ENCODE measurements at places on chromosomes 4 and X.
A peak's percentile ranks its signal among the peaks of the same experiment; 100 is the strongest.

- DNase-seq = no peak
These were observed 125.1 kb downstream of the PALLD start for GRCh38 chr4:168621806-168622589.

GRCh38 chrX:21167011-21167410, 207.2 kb upstream of the CNKSR2 start:
- DNase-seq = no peak

DNA sequence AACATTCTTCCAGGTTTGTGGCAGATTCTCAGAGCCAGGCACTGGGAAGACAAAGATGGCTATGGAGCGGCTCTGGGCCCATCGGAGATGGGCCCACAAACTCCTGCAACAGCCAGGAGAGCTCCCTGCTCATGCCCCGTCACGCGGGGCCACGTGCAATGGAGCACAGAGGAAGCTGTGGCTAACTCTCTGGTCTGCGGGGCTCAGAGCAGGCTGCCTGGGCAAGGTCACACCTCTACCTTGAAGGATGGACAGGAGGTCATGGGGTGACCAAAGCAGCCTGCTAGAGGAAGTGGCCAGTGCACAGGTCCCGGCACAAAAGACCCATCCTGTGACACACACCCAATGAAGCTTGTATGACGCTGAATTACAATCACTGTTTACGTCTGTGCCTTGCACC, 45.2 kb downstream of the C4orf50 start:
- DNase-seq = no peak

- DNase-seq = no peak
These were observed 42.6 kb downstream of the C4orf51 start for GRCh38 chr4:145722561-145722960.

- no peak for DNase-seq
These were observed 82.5 kb upstream of the MSX1 start for GRCh38 chr4:4776934-4777333.

DNA sequence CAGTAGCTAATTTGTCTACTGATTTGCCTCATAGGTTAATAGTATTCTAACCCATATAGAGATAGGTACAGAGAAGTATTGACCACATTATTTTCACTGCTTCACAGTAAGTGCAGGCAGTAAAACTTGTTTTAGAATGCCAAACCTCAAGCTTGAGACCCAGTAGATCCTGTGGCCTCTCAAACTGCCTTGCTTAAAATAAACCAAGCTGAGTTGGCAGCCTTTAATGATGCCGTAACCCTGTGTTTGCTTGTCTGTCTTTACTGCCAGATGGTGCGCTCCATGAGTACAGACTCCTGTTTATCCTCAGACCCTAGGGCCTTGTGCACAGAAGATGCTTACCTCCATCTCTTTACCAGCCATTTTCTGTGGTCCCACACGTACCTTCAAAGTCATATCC, 50.8 kb downstream of the ANXA3 start:
- DNase-seq = no peak

DNA sequence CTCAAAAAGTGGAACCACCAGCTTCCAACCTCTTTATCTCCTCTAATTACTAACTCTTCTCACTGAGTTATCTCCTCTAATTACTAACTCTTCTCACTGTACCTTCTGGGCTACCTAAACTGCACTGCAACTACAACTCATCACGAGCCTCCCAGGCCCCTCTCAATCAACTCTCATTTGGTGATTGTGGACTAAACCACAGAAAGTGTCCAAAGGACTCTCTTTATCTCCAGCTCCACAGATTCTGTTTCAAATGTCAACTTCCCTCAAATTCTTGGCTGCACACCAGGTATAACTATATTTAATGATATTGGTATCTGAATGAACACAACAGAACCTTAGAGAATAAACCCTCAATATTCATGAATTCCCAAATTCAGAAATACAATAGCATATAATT, 182.9 kb downstream of the MAML3 start:
- no peak for DNase-seq

GRCh38 chr4:130092187-130093015, 996.4 kb downstream of the C4orf33 start:
- no peak for DNase-seq

- DNase-seq = no peak
These were observed 615.0 kb downstream of the FAM133A start for GRCh38 chrX:94288972-94289371.

DNA sequence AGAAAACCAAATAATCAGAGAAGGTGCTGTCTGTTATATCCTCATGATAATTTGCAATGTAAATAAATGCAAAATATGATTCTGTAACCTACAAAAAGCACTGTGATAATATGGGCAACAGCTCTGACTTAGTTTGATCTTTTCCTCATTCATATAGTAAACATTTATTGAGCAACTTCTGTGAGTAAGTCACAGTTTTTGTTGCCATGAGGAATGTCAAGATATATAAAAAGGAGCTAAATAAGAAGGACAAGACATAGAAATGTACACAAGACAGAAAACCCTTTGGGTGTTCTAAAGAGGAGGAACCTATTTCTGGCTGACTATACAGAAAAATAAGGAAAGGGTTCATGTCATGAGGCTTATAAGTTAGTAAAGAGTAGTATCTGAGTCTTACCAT, 44.3 kb downstream of the ARSJ start:
- DNase-seq = no peak

DNA sequence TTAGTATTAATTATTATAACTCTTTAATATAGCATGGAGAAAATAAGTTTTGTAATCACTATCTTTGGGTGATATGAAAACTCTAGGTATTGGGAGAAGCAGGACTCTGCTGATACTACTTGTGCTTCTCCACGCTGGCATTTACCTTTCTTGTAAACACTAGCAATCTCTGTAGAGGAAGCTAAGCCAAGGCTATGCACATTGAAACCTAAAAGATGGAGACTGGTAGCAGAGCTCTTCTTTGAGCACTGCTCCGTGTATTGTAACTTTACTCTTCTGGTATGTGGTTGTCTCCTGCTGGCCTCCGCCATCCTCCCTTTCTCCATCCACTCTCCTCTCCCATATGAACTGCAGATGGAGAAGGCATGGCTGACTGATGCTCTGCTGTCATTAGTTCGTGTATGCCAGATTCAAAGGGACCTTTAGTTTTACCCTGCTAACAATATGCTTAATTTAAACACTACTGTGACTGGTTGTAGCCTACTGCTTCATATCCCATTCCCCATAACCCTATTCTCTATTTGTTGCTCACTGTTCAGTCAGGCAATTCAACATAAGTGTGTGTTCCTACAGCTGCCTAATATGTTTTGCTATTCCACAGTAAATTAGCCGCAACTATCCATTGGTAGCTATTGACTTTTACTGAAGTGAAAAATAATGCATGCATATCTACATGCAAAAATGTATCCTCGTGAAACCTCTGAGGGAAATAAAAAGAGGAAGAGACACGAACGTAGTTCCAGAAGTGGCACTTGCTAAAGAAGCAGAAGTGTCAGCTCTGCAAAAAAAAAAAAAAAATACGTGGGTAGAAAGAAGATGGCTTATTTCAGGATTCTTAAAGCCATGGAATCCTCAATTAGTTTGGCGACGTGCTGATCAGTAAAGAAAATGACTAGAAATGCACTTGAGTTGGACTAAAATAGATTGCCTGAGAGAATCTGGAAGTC, 55.6 kb upstream of the CCSER1 start:
- DNase-seq = no peak

GRCh38 chr4:109275066-109275745, 27.3 kb downstream of the COL25A1 start:
- no peak for DNase-seq

GRCh38 chr4:23923141-23923540, 33.3 kb upstream of the PPARGC1A start:
- DNase-seq = no peak

DNA sequence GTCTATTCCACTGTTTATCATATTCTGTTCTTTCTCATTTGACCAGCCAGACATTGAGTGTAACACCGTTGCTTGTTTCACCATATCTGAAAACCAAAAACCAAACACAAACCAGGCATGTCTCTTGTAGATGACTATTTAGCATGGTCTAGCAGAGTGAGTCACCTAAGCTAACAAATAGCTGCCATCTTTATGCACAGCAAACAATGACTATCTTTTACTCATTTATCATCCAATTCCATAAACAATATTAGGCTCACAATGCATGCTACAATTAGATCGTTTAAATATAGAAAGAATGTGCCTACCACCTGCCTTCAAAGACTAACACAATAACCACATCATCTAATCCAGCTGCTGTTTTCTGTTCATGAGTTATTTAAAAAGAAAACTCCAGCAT, 495.4 kb downstream of the PCDH19 start:
- peak; percentile 72 for DNase-seq

DNA sequence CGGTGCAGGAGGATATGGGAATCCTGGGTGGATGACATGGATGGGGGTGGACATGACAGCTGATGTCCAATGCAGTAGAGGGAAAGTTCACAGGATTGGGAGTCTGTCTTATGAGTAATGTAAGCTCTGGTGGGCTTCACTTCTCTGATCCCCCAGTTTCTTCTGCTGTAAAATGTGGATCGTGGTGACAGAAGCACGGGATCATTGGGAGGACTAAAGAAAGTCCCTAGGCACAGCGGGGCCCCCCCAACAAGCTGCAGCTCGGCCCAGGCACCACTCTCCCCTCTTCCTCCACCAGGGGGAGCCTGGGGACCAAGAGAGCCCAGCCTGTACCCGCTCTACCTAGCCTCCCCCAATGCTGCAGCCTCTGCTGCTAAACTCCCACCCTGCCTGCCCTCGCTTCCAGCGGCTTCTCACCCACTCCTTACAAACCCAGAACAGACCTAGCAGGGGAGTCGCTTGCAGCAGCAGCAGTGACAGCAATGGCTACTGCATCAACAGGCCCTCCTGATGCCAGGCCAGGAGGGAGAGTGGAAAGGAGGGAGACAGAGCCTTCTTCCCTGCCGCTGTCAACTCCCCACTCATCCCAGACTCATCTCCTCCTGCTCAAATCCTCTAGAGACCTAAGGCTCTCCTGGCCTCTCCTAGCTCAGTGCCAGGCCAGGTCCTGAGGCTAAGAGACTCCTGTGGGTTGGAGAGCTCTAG, 36.1 kb upstream of the IQSEC2 start:
- peak; percentile 51 for DNase-seq

- no peak for DNase-seq
These were observed 44.3 kb upstream of the CLCN4 start for GRCh38 chrX:10112510-10112909.

DNA sequence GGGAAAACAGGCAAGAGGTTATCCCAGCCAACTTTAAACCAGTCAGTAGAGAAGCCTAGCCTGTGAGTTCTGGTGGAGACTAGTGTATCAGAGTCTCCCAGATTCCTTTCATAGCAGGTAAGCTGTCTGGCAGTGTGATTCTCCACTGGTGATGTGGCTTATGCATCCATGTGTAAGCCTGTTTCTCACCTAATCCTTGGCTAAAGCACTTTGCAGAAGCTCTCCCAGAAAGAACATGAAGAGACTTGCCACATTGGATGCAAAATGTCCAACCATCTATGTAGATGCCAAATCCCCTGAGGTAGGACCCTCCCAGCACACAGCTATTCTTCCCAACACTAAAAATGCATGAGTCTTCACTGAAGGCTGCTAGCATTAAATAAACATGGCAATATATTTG, 111.7 kb downstream of the CHRNA9 start:
- DNase-seq = no peak

DNA sequence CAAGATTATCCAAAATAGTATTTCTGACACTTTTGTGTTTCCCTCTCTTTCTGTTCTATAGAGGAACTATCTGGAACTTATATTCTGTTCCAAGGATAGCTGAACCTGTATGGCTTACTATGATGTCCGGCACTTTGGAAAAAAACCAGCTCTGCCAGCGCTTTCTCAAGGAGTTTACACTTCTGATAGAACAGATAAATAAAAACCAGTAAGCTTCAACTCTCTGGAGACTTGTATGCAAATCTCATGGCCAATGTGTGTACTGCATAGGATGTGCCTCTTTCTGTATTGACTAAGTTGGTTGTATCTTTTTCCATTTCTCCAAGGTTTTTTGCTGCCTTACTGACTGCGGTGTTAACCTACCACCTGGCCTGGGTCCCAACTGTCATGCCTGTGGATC, 92.5 kb downstream of the FNIP2 start:
- no peak for DNase-seq

- no peak for DNase-seq
These were observed 1240.2 kb downstream of the FAM133A start for GRCh38 chrX:94914235-94914634.

DNA sequence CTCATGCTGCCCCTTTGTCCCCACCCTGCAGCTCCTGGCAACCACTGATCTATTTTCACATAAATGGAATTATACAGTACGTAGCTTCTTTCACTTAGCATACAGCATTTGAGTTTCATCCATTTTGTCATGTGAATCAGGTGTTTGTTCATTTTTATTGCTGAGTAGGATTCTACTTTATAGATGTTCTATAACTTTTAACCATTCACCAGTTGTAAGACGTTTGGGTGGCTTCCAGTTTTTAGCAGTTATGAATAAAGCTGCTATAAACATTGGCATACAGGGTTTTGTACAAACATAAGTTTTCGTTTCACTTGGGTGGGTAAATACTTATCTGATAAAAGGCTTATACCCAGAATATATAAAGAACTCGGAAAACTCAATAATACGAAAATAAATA, 102.3 kb upstream of the KLHL13 start:
- DNase-seq = no peak

GRCh38 chr4:47667552-47667951, 170.3 kb downstream of the CORIN start:
- no peak for DNase-seq

GRCh38 chrX:30589146-30589888, 11.8 kb upstream of the TASL start:
- DNase-seq = no peak

- no peak for DNase-seq
These were observed 10.1 kb downstream of the STK26 start for GRCh38 chrX:132033166-132033565.

DNA sequence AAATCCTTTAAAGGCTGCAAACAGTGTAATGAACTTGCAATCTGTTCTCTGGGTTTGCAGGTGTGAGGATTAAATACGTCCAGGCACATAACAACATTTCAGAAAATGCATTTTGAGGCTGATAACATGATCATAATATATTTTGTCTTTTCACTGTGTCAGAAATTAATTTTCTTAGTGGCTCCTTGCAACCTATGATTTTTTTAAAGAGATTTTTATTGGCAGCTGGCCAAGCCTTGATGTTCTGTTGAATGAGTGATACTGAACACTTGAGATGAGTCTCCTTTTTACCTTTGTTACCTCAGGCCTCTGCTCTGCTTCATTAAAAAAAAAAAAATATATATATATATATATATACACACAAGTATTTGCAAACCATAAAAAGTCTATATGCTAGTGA, 68.2 kb upstream of the TENM3 start:
- no peak for DNase-seq

GRCh38 chr4:83083925-83084475, 30.5 kb downstream of the PLAC8 start:
- no peak for DNase-seq

Data from NCI-H2081 (cell line).